ENCODE measurements at places on chromosomes 7 and 10.
A peak's percentile ranks its signal among the peaks of the same experiment; 100 is the strongest.

DNA sequence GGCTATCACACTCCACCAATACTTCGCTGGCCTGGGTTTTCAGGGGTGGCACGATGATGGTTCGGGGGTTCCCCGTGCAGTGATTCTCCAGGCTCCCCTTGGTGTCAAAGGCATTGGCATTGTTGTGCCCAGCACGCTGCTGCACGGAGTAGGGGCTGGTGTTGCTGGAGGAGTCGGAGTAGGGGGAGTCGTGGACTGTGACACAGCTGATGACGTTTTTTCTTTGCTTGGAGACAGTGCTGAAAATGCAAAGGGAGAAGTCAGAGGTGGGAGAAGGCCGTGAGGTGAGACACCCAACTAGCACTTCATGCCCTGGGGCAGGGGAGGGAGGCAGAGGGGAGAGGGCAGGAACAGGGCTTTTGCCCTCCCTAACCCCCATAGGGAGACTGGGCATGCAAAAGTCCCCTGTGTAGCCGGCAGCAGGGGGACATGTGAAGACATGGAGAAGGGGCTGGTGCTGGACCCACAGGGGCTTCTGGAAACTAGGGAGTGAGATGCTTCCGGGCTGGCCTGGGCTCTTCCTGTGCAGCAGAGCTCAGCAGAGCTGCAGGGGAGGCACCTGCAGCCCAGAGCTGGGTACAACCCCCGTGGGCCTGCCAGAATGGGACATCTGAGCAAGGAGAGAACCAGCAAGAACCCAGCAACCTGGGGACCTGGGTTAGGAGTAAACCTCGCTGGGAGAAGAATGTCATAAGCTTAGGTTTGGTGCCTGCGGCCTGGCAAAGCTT is 60.5 kb downstream of the CLEC2L start:
- no peak for DNase-seq

DNA sequence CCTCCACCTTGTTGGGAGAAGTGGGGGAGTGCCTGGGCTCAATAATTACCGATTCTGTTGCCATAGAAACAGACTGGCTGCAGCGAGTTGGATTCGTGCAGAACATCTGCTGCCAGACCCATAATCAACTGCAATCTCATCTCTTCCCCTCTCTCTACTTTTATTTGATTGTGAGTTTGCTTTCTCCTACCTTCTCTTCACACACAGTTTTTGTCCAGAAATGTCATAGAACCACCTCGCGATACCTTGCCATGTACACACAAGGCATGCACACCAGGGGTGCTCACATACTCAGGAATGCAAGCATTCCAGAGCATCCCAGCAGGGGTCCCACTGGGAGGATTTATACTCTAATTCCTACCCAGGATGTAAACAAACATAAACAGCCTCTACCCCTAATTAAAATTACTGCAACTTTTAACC is 262.2 kb upstream of the AOAH start:
- no peak for DNase-seq

DNA sequence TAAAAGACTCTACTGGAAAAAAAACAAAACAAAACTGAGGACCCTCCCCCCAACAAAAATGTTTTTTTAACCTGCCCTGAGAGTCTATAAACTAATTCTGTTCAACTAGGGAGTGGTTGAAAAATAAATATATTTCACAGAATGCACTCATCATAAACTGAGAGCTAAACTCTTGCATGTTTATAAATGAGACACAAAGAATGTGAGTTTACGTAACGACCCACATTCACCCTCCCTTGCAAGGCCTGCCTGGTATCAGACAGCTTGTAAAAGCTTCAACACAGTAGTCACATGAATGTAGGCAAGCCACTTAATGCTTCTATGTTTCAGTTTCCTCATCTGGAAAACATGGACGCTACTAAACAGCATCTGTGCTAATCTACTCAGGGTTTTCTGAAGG is 50.3 kb downstream of the JAZF1 start:
- DNase-seq: no peak

DNA sequence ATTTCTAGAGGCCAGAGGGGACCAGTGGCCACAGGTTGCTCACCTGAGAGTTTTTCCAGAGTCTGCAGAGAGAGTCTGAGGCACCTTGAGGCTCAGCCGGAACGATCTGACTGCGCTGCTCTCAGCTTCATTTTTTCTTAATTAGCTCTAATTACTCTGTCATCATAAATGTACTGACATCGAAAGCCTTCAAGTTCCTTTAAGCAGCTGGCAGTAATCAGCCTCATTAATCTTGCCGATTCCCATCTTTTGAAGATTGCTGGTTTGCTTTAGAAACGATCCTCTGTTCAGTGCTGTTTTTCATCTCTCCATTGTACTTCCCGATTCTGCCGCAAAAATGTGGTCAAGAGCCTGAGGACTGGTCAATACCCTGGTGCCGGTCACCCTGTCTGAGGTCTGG is 454.7 kb downstream of the TYW1 start:
- no peak for DNase-seq

DNA sequence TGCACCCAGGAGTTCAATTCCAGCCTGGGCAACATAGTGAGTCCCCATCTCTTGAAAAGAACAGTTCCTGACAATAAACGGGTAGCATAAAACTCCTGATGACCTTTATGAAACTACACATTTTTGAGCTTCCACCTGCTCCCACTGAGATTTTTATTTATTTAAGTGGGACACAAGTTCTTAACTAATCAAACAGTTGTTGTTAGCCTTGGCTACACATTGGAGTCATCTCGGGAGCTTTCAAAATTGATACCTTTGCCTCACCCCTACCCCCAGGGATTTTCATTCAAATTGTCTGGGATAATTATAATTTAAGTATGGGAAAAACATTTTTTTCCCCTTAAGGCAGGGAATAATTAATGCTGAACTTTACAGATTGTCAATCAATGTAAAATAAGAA is 39.3 kb downstream of the MALSU1 start:
- no peak for DNase-seq

- DNase-seq: no peak
These were observed 132.3 kb upstream of the BMPER start for GRCh38 chr7:33773053-33773452.

DNA sequence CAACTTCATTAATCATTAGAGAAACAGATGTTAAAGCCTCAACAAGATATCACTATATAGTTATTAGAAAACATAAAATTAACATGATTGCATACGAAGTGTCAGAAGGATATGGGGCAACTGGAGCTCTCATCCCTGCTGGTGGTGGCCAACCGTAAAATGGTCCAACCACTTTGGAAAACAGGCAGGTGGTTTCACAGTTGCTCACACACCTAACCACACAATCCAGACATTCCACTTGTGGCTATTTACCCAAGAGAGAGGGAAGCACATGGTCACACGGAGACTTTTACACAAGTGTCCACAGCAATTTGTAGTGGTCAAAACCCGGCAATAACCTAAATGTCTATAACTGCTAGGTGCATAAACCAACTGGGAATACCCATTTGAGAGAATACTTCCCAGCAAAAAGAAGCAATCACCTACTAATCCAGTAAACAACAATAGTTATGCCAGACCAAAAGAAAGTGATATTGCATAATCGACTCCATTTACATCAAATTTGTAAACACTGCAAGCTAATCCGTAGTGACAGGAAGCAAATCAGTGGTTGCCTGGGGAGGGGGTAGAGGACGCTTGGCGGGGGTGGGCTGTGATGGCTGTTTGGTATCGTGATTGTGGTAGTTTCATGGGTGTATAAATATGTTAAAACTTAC is 91.8 kb downstream of the LARP4B start:
- no peak for DNase-seq

DNA sequence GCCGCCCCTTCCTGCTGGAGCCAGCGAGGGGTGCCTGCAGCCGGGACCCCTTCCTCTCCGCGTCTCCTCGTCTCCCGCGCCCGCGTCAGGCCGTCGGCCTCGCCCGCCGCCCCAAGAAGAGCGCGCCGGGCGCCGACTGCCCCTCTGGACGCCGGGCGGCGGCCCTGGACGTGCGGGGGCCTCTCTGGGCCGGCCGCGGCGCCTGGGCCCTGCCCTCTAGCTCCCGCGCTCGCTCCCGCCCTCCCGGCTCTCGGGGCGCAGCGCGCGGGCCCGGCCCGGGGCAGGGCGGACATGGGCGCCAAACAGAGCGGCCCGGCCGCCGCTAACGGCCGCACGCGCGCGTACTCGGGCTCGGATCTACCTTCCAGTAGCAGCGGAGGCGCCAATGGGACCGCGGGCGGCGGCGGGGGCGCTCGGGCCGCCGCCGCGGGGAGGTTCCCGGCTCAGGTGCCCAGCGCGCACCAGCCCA is 704 bp downstream of the ZNRF2 start:
- DNase-seq: peak; percentile 37

DNA sequence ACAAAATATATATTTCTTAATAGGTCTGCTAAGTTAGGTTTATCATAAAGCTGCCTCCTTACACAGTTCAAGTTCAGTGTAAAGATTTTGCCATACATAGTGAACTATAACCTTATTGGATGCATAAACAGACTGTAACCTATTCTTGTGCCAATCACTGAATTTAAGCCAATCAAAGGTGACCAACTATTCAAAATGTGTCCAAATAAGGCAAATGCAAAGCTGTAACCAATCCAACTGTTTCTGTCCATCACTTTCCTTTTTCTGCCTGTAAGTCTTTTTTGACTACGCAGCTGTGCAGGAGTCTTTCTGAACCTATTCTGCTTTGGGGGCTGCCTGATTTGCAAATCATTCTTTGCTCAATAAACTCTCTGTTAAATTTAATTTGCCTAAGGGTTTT is 11.6 kb upstream of the DNMBP start:
- DNase-seq: no peak

DNA sequence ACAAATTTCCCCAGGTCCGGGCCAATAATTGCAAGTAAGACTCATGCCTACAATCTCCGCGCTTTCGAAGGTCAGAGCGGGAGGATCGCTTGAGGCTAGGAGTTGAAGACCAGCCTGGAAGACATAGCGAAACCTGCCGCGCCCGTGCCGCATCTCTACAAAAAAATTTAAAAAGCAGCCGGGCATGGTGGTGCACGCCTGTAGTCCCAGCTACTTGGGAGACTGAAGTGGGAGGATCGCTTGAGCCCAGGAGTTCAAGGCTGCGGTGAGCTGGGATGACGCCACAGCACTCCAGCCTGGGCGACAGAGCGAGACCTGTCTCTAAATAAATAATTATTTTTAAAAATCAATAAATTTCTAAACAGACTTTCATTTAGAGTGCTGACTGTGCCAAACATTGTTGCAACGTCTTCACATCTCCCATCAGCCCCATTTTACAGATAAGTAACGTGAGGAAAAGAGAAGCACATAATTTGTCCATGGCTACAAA is 494 bp upstream of the CFAP43 start:
- no peak for DNase-seq

DNA sequence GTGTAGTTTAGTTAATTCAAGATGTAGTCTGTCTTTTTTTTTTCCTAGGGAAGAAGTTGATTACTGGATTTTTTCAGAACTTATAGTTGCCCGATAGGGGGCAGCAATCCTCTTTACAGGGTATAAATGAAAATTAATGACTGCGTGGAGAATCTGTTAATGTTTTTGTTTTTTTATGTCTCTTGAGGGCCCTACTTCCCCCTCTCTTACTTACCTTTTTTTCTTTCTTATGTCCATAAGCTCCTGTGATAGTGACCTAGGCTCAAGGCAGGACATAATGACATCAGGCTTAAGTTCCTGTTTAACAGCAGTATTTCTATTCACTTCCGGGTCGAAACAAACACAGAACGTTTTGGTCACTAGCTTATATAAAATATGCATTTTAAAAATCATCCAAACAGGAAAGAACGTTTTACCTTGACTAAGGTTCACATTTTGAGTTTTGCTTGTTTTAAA is 18.8 kb downstream of the CDC123 start:
- DNase-seq: peak; percentile 10

GRCh38 chr7:6121141-6121540 is 90.0 kb downstream of the ANKRD61 start:
- DNase-seq: no peak

GRCh38 chr10:23367896-23368595 is 23.4 kb upstream of the C10orf67 start:
- no peak for DNase-seq

DNA sequence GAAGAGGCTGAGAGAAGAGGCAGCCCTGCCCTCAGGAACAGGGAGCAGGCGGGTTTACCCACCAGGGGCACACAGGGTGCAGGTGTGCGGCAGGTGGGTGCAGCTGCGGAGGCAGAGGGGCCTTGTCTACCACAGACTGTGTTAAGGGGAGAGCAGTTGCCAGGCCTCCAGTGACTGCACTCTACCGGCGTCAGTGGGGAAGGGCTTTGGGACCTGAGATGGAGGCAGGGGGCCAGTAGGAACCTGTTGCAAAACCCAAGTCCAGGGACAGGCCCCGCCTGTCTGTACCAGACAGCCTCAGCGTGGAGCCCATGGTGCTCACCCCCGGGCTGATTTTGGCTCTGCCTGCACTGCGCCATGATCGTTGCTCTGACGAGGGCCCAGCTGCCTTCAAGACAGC is 507.6 kb upstream of the FOXK1 start:
- no peak for DNase-seq

DNA sequence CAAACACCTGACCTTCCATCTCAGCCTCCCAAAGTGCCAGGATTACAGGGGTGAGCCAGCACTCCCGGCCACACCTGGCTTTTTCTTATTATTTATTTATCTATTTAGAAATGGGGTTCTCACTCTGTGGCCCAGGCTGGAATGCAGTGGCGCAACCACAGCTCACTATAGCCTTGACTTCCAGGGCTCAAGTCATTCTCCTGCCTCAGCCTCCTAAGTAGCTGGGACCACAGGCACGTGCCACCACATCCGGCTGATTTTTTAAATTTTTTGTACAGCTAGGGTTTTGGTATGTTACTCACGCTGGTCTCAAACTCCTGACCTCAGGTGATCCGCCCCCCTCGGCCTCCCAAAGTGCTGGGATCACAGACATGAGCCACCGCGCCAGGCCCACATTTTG is 56.9 kb upstream of the MYL10 start:
- no peak for DNase-seq

DNA sequence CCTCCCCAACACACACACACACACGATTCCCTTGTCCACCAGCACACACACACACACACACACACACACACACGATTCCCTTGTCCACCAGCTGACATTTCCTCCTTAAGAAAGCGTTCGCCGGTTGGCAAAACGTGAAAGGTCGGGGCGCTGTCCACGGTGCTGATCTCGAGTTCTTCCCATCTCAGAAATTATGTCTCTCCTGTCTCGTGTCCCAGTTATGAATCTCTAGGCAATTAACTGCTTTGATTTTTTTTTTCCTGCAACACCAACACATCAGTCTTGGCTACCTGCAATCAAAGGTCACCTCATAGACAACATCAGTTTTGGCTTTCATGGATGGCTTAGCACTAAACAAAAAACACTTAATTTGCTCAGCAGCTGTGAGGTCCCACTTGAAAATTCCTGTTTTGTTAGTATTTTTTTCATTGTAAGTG is 1.9 kb downstream of the INA start:
- DNase-seq: no peak

- no peak for DNase-seq
These were observed 196.6 kb upstream of the PLPP4 start for GRCh38 chr10:120260456-120260855.

Measured in CD4-positive, alpha-beta T cell treated with Interleukin-1 beta for 1 hour (primary cell).